ENCODE measurements at places on chromosomes 5 and 9.

DNA sequence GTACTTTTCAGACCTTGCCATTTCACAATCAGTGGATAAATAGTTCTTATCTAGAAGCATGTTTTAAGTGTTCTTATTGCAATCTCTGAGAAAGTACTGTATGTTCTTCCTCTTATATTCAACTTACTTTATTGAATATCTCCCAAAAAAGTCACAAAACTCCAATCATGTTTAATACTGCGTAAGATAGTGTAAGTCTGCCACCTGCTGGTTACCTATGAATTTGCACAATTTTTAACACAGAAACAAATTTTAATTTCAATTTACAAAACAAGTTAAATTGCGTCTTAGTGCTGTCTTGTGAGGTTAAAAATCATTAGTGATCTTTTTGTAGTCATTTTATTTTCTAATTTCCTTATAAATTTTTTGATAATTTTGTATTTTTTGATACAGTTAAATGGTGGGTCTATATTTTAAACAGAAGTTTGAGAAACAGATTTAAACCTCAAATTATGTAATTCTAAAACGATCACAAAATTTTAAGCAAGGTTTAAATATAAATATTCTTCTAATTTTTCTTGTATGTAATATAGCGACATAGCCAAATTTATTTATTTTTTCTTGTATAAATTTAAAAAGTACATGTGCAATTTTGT, 115.8 kb downstream of the EMB start:
- no peak for DNase-seq

GRCh38 chr5:83856881-83857280, 136.2 kb upstream of the HAPLN1 start:
- no peak for DNase-seq

DNA sequence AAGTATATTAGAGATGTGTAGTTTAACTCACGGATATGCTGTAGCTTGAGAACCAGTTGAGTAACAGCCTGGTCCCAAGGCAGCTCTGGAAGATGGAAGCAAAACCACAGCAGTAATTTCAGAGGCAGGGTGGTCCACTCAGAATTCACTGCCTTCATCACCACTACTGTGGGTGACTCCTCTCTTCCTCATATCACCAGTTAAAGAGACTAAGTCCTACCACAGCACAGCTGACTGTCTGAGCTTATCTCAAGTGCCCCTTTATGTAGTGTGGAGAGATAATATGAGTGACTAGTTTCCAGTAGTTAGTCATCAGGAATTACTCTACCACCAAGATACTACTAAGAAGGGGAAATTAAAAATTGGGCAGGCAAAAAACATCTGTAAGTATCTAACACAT, 1571.2 kb upstream of the C9orf72 start:
- DNase-seq: no peak

GRCh38 chr5:6087576-6087975, 290.8 kb downstream of the MED10 start:
- no peak for DNase-seq

GRCh38 chr5:77354454-77354853, 137.7 kb downstream of the WDR41 start:
- no peak for DNase-seq

GRCh38 chr9:113898596-113898995, 22.5 kb downstream of the ZNF618 start:
- DNase-seq: no peak

DNA sequence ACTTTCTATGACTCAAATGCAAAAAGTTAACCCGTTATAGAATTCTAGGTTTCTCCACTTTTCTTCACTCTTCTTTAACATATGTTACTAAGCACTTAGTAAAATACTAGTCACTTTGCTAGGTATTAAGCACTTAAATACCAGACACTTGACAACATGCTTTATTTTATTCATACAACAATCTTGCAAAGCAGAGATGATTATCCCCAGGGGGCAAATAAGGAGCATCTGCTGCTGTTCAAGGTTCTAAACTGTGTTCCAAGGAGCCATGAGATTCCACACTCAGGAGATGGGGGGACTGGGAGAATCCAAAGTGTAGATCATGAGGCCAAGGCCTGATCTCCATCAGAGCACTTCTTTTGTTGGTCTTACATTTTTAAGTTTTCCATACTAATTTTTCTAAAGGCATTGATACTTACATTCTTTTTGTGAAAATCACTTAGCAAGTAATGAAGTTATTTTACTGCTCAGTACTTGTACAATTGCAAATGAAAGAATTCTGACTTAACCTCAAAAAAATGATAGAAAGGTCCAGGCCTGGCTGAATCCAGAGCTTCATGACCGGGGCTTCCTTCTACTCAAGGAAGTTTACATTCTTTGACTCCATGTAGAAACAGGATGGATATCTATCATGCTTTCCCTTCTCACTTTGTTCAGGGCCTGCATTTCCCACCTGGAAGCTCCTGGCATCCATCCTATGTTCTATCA, 504.4 kb upstream of the WWC1 start:
- DNase-seq: no peak

- DNase-seq: no peak
Measured at GRCh38 chr5:177548495-177548894, 5.9 kb downstream of the FAM193B start.

GRCh38 chr9:108645520-108645919, 210.3 kb downstream of the ACTL7B start:
- no peak for DNase-seq

DNA sequence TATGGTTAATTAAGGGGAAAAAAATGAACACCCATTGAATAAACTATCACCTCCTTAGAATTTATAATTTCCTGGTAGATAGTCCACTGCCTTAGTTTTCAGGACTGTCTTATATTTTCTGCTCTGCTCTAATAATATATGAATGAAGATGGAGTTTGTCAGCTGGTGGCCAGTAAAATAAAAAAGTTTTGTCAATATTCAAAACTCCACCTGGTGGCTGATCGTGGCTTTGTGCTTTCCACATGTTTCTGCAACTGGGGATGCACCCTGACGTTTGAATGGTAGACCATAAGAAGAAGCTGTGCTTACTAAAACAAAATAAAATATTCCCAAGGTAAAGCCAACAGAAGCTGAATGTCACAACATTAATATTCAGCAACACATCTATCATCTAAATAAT, 286.6 kb upstream of the IZUMO3 start:
- DNase-seq: no peak

DNA sequence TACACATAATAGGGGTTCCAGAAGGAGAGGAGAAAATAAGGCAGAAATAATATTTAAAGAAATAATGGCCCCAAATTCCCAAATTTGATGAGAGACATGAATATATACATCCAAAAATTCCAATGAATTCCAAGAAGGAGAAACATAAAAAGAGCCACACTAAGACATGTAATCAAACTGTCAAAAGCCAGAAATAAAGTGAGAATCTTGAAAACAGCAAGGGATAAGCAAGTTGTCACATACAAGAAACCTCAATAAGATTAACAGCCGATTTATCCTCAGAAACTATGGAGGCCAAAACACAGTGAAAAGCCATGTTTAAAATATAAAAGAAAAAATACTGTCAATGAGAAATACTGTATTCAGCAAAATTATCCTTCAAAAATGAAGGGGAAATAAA, 14.5 kb downstream of the CATSPER3 start:
- no peak for DNase-seq

DNA sequence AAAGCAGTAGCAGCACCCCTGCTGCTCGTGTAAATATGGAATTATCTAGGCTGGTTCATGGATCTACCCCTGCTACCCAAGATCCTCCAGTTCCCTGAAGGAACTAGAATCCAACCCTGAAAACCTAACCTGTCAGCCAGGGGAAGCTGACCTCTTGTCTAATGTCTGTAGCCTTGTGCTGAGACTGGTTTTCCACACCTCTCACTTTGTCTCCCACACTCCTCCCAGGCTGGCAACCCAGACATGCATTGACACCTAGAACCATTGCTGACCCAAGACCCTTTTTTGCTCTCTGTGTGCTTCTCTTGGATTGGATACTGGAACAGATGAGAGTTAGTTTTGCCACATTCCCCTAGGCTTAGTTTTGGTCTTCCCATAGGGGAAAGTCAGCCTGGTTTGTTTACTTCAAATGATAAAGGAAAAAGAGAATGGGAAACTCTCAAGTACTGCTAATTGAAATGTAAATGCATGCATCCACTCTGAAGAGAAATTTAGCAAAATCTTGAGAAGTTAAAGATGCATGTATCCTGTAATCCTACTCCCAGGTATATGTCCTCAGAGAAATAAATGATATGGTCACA, 36.6 kb upstream of the NR4A3 start:
- no peak for DNase-seq

Measured in stimulated activated CD4-positive, alpha-beta T cell treated with anti-CD3 and anti-CD28 coated beads, Interleukin-12 subunit alpha, Interleukin-12 subunit beta, amount 100 ng/mL, for 4 hours (primary cell).